ENCODE measurements at places on chromosomes 3 and 15.

DNA sequence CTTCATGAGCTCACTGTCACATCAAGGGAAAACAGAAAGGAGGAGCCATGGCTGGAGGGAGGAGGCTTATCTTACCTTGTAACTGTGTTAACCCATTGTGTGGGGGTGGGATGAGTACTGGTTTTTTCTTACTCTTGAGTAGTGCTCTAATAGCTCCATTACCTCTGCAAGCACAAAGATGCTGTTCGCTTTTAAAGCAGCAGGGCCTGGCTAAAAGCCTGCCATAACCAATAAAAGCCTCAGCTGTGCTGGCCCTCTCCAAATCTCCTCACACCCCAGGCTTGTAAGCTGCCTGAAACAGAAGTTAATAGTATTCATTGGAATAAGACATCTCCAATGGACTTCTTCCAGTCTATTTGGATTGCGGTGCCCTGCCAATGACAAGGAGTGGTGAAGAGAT is 544.1 kb downstream of the TUSC7 start:
- no peak for DNase-seq

GRCh38 chr3:163474766-163475165 is 1603.5 kb downstream of the SI start:
- no peak for DNase-seq

GRCh38 chr15:100842756-100843730 is 36.6 kb upstream of the ALDH1A3 start:
- DNase-seq: no peak

GRCh38 chr3:54349231-54349652 is 226.9 kb downstream of the CACNA2D3 start:
- DNase-seq: no peak

- DNase-seq: no peak
Measured at GRCh38 chr3:156702367-156702766, 28.0 kb downstream of the TIPARP start.

DNA sequence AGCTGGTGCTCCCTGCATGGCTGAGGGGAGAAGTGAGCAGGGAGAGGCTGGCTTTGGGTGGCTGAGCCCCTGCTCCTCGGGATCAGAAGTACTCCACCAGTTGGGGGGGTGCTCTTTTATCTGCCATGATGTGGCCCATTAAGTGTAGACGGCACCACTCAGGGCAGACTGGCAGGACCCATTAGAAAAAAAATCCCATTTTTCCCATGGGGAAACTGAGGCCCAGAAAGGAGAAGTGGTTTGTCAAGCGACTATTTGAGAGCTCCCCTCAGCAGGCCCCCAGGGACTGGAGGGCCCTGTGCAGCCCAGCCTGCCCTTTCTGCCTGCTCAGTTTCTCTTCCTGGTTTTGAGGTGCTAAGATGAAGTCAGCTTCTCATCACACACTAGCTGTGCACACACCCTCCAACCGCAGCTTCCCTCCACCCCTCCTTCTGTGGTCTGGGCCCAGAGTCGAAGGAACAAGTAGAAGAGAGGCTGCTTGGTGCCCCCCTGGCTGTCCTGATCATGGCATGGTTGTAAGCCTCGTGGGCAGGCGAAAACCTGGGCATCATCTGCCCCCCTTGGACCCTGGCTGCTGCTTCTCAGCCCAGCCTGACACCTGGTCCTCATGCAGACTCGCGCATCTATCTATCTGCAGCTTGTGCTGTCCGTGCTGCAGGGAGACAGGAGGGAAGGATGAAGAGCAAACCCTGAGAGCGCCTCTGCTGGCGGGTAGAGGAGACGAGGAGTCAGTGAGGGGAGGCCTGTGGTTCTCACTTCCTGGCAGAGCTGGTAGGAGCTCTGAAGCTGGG is 5.6 kb downstream of the CSK start:
- no peak for DNase-seq

GRCh38 chr15:69874321-69874720 is 223.4 kb downstream of the TLE3 start:
- DNase-seq: no peak

DNA sequence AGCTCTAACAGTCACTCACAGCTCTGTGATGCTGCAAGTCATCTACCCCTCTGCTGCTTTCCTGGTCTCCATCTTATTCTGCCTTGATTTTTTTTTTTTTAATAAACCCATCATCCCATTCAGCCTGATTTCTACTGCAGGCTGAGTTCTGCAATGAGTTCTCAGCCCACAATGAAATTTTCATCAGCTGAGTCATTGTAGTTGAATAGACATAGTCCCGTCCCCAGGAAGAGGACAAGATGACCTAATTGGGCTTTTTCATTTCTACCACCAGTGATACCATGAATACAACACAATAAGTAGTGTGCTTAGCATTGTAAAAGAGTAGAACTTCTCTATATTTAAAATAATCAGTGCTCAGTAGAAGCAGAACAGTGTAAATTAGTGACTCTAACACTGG is 59.3 kb downstream of the C3orf85 start:
- DNase-seq: peak; percentile 24

- no peak for DNase-seq
Measured at GRCh38 chr15:43878446-43878845, 51.6 kb downstream of the WDR76 start.

DNA sequence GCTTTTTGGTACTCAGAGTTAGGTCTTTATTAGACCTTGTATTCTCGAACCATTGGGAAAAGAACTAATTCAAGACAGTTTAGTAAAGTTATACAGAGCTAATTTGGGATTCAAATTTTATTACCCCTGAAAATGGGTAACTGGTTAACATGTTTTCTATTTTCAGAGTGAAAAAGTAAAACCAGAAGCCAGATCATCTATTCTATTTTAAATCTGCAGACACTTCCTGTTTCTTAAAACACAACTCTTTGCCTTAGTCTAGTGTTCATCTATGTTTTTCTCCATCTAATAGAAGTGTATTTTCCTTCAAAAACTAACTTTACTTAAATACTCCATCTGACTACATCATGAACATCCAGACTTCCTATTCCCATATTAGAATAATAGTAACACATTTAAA is 113.4 kb downstream of the CCNL1 start:
- no peak for DNase-seq

All from SW 1271 (cell line).